ENCODE measurements at places on chromosomes 12 and 14. TPM values are rescaled to one million over a fixed set of nuclear protein-coding genes. Genes with fewer than 3 reads are reported as not detected.

The ACOT6 gene
- total RNA-seq, result not detected

The TSPAN8 gene
- total RNA-seq, result 0.22 TPM

The NANOG gene
- total RNA-seq, result not detected

The ABCC9 gene
- 0.07 TPM for total RNA-seq

The ALDH1L2 gene
- 2.5 TPM for total RNA-seq

The GON7 gene
- total RNA-seq, result 29.5 TPM

The KIF5A gene
- total RNA-seq, result under 0.01 TPM

The RNASE7 gene
- total RNA-seq, result not detected

The TCL1A gene
- not detected for total RNA-seq

The ABCD4 gene
- total RNA-seq, result 41.8 TPM

The FSCB gene
- total RNA-seq, result not detected

The ADAM20 gene
- total RNA-seq, result 1.2 TPM

The TAS2R19 gene
- 9.8 TPM for total RNA-seq

The GALNT6 gene
- 72.1 TPM for total RNA-seq

The APOF gene
- not detected for total RNA-seq

The AVPR1A gene
- total RNA-seq, result not detected

The PRIMA1 gene
- total RNA-seq, result not detected

The SLC25A47 gene
- not detected for total RNA-seq

The PTPN6 gene
- not detected for total RNA-seq

Measured in thoracic aorta endothelial cell (primary cell).